ENCODE measurements at places on chromosomes 5 and 9.

DNA sequence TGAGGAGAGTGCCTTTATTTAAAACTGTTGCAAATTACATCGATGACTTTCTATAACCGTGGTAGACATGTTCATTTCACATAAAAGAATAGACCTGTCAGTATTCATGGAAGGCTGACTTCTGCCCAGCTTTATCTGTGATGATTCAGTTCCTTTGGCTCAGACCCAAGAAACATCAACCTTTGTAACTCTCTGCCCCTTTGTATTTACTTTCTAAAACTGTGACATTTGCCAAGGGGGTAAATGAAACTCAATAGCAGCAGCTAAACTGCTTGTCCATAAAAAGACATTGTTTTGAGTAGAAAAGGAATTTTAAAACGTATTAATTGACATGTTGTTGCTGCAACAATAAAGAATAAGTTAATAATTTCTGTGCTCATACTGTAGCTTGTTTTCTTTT is 137.8 kb upstream of the ANKH start:
- DNase-seq = peak; percentile 95

DNA sequence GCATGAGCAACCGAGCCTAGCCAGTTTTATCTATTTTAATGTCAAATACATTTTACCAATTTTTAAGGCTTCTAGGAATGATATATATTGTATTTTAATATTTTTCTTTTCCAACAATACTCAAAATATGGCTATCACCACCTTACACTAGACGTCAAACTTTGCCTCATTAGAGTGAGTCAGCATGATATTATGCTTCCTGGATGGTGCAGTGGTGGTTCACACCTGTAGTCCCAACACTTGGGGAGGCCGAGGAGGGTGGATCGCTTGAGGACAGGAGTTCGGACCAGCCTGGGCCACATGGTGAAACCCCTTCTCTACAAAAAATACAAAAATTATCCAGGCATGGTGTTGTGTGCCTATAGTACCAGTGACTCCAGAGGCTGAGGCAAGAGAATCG is 7.3 kb upstream of the CDC14B start:
- DNase-seq = no peak

DNA sequence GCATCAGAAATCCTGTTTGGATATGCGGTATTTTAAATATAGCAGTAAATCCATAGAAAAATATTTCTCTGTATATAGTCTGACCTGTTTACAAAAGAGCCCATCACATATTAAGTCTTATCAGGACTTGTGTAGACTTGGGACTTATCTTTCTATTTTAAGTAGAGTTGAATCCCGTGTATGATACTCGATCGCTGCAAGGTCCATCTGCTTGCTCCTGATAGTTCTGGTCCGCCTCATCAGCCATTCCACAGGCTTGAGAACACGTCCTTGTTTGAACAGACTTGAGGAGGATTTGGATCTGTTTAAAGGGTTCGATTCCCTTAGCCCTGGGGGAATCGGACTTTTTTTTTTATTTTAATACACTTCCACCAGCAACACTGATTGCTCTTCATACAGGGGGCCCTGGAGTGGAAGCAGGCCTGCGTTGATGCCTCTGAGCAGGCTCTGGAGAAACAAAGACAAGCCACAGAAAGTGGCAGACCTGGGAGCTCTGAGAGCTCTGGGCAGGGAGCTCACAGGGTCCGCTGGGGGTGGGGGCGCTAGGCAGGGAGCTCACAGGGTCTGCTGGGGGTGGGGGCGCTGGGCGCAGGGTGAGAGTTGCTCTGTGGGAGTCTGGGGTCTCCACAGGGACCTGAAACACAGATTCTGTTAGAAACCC is 112.2 kb downstream of the MVB12B start:
- DNase-seq = no peak

- no peak for DNase-seq
These were observed at the start of gene ARHGEF28 for GRCh38 chr5:73625944-73626811. Gene ARHGEF28 (plus strand): TSS chr5:73626196. CDS start chr5:73684852, 58,656 bp downstream.

- no peak for DNase-seq
These were observed 3.6 kb upstream of the CTXN3 start for GRCh38 chr5:127645300-127645726.

DNA sequence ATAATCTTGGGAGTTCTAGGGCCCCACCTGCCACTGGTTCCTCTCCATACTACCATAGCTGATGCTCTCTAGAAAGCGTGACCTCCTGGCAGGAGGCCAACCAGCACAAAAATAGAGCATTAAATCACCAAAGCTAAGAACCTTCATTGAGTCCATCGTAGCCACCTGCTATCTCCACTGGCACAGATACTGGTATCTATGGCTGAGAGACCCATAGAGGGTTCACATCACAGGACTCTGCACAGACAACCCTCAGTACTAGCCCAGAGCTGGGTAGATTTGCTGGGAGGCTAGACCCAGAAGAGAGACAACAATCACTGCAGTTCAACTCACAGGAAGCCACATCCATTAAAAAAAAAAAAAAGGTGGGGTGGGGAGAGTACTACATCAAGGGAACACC is 509.1 kb downstream of the DTWD2 start:
- DNase-seq = no peak

- DNase-seq = peak; percentile 40
These were observed 14.0 kb downstream of the PDGFRB start for GRCh38 chr5:150141544-150142184.

- DNase-seq = no peak
These were observed 24.5 kb downstream of the MAST4 start for GRCh38 chr5:66620711-66621110.

- no peak for DNase-seq
These were observed 289.7 kb upstream of the TMEM161B start for GRCh38 chr5:88558366-88558765.

DNA sequence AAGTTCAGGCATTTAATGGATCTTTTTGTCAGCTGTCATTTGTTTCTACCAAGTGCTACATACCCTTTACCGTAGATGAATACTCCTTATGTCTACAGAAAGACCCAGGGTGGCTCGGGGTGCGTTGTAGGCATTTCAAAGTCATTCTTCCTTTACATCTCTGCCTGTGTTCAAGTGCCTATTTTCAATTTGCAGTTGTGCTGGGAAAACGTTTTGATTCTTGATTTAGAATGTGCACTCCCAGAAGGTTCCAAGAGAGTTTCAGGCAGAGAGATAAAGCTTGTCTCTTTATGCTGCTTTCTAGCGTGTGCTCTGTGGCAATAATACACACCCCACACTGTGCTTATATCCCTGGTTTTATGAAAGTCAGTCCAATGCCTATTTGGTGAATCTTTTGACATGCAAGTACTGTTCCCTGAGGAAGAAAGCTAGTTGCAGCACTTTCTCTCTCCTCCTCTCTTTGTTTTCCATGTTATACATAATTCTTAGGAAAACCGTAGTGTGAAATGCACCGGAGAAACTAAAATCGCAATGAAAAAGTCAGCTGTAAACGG is 828.1 kb upstream of the ZNF608 start:
- no peak for DNase-seq

Data from renal cortical epithelial cell (primary cell).